ENCODE measurements at places on chromosomes 5 and 9.

DNA sequence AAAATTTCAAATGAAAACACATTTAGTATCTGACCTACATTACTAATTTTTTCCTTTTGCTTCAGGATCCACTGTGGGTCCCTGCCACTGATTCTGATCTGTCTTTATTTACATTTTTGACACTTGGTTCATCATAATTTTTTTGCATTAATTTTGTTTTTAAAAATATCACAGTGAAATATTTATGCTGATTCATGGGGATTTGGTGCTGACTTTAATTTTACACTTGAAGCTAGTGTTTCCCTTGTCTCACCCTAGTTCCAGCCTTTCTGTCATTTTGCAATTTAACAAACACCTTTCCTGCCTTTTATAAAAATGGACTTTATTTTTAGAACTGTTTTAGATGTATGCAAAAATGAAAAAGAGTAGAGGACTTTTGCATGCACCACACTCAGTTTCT is 111.9 kb upstream of the MARCHF11 start:
- DNase-seq, result no peak

- DNase-seq, result peak; percentile 46
Measured at GRCh38 chr5:58498340-58498942, 7.2 kb downstream of the GAPT start.

DNA sequence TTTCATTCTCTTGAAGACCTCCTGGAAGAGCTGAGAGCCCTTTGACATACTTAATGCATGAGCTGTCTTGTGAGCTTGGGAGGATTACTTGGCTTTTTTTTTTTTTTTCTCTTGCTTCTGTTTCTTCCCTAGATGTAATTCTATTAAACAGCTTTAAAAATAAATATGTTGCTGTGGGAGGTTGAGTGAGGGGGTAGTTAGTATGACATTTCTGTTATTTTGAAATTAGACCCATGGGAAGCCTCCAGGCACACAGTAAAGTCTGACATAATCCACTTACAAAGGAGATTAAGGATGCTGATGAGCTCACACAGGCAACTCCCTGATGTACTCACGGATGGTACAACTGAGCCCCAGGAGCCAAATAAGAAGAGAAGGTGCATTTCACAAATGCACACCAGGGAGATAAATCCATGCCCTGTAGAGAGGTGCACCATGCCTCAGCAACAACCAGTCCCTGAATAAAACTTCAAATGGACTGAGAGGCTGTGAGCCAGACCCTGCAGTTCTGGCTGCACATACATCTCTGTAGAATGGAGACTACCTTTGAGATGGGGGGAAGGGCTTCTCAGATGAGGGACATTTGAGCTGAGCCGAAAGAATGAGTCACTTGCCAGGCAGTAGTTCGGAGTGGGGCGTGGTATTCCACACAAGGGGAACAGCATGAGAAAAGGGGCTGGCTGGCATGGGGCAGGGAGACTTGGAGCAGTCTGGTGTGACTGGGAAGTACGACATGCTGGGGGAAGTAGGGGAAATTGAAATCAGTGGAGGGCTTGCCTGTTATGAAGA is 68.7 kb downstream of the ACTL7B start:
- peak; percentile 71 for DNase-seq

DNA sequence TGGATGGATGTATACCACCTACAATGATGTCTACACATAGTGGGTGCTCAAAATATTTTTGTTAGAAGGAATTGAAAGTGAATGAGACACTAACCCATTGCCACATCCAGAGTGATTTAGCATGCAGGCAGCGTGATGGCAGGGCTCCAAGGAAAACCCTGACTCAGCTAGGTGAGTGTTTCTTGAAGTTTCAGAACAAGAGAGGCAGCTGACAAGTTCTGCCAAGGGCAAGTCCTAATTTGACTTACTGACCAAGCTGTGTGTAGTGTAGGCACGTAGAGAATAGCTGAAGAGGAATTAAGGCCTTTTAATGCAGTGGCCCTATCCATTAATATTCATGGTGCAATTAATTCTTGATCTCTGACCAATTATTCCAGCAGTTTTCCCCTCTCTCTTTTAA is 107.8 kb upstream of the ATP10B start:
- DNase-seq, result no peak

DNA sequence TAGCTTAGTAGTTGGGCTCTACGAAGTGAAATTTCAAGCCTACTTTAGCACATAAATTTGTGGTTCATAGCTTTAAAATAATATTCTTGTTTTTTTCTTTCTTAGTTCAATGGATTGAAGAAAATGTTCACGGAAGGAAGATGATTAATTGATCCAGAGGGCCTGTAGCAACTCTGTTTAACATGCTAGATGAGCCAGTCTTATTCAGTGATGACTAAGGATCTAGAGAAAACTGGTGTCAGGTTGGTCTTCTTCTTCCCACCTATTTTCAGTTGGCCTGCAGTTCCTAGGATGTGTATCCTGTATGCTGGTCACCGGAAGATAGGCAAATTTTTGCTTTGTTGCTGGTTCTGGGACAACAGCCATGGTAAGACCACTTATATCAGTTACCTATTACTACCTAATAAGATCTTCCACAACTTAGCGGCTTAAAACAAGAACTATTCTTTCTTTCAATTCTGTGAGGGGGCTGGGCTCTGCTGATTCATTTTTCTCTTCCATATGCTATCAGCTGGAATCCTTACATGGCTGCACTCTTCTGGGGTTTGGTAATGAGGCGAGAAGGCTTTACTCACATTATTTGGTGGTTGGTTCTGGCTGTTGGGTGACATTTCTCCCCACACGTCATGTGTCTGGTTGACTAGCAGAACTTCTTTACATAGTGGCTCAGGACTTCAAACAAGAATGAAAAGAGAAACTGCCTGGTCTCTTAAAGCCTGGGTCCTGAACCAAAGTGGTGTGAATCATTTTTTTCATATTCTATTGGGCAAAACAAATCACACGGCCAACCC is 182.7 kb upstream of the ACTBL2 start:
- no peak for DNase-seq

DNA sequence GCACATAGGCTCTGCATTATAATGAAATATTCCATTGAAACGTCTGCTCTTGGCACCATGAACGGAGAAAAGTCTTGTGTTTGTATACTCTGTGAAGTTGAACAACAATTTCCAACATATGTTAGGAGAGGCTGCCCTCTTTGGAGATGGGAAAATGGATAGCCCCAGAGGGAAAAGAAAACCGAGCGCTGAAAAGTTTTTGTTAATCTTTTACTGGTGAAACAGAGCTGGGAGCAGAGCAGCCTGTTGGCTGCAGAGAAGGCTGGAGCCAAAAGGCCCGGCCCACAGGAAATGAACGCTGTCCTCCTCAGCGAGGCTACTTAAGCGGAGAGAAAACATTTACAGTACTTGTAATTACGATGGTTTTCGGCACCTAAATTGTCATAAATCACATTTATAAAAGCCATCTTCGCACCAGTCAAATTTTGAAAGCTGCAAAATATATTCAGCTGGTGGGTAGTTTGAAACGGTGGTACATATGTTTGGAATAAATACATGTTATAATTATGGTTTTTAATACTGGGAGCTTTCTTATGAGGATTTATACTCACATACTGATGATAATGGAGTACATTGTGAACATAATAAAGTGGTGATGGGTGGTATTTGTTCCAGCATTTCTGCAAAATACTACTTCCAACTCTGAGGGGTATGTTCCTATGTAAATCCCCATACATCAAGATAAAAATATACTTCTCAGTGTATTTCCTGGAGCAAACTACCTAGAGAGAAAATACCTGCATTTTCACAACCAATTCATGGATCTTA is 129.6 kb upstream of the CNTLN start:
- no peak for DNase-seq

- no peak for DNase-seq
Measured at GRCh38 chr5:172540099-172540870, 86.0 kb upstream of the SH3PXD2B start.

GRCh38 chr9:81896070-81896469 is 32.2 kb upstream of the SPATA31D4 start:
- no peak for DNase-seq

DNA sequence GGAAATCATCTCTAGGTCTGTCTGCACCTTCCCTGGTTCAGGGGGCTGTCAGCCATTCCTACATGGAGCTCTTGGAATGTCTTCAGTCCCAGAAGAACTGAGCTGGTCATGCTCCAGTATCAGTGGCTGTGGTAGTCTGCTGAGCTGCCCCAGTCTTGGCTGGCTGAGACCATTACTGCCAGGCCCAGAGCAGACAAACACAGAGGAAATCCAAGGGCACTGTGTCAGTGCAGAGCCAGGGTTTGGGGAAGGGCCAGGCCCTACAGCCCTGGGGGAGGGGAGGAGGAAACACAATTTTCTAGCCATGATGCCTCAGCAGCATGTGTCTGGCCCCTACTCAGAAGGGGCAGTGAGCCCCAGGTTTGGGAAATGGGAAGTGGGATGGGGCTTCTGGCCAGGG is 58.4 kb downstream of the ARHGEF37 start:
- DNase-seq, result no peak
